ENCODE measurements at places on chromosomes 12 and 14.

DNA sequence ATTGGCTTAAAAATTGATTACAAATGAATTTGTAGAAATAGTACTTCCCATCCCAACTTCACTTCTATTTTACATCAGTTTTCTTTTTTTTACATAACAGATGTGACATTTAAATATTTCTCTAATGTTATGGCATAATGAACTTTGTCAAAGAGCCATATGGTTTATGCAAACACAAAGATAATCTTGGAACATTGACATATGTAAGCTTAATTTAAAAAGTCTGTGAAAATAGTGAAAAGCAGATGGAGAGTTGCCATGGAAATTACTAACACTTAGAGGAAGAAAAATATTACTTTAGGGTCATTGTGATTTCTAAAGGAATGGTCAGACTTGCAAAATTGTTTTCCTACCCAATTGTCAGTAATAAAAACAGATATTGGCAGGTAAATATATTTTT, 232.4 kb downstream of the AEBP2 start:
- DNase-seq = no peak

DNA sequence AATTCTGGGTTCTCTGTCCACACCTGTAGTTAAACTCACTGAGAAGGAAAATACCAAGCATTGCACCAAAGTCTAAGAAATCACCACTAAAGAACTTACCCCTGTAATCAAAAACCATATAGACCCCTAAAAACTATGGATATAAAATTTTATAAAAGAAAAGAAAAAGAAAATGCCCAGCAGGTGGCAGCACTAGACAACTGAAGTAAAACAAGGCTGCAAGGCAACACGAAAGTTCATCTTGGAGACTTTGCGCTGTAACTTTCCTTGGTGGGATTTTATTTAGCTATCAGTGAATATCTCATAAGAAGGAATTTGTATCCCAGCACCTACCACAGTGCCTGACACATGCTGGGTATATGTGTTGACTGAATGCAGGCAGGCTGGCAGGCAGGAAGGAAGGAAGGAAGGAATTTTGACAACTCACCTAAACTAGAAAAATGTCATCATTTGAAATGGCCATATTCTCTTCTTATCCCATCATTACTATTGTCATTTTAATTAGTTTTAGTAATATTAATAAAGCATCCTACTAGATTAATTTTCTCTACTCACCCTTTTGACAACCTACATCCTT, 68.2 kb upstream of the ETV6 start:
- DNase-seq = peak; percentile 12

DNA sequence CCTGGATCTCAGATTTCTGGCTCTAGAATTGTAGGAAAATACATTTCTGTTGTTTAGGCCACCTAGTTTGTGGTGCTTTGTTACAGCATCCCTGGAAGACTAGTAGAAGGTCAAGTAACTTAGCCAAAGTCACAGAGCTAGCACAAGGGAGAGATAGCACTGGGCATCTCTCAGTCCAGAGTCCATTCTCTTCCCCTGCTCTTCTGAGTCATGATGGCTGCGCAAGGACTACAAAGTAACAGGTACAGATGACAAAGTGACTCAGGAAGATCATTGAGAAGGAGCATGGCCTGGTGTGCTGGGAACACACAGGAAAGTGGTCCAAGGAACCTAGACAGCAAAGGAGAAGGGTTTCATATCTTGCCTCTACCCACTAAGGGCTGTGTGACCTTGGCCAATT, 19.3 kb downstream of the SLC17A8 start:
- DNase-seq = no peak

DNA sequence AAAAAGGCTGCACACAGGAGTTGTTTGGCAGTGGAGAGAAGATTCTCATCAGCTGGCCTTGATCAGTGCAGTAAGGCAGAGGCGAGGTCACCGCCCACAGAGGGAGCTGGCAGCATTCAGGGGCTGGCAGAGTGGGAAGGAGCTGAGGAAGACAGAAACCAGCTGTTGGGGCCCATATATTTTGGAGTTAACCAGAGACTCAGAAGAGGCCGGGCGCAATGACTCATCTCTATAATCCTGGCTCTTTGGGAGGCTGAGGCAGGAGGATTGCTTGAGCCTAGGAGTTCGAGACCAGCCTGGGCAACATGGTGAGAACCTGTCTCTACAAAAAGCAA, 17.7 kb downstream of the SMCO2 start:
- DNase-seq = no peak

GRCh38 chr12:116209503-116209902, 68.0 kb downstream of the MED13L start:
- DNase-seq = no peak

DNA sequence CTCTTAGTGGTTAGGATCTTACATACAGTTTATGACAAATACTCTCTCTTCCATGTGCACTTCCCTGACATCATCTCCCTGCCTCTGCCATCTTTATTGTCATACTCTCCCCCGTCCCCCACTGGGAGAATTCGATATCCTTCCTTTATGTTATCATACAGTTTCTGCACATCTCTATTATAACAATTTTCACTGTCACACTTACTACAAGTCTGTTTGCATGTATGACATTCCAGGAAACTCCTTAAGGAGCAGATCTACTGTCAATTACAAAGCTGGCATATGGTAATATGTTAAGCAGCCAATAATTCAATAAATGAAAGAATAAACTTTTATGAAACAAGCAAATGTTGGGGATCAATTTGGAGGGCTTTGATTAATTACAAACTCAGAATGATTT, 91.1 kb downstream of the KCNH5 start:
- DNase-seq = no peak

GRCh38 chr12:4088451-4088850, 185.1 kb upstream of the CCND2 start:
- DNase-seq = no peak

DNA sequence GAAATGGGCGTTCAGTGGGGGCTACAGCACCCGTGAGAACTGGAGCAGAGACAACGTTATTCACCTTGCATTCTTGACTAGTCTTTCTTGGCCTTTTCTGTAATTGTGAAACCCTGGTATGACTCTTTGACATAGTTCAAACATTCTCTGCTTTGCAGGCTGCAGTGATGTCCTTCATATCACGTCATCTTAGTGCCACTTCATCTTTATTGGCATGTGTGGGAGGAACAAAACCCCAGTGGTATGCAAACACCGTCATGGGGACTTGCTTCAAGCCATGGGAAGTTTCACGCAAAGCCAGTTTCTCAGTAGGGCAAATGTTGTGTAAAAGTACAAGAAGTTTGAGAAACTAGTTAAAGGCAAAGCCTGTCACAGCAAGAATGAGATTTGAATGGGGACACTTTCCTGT, 20.2 kb upstream of the DUSP16 start:
- DNase-seq = no peak

DNA sequence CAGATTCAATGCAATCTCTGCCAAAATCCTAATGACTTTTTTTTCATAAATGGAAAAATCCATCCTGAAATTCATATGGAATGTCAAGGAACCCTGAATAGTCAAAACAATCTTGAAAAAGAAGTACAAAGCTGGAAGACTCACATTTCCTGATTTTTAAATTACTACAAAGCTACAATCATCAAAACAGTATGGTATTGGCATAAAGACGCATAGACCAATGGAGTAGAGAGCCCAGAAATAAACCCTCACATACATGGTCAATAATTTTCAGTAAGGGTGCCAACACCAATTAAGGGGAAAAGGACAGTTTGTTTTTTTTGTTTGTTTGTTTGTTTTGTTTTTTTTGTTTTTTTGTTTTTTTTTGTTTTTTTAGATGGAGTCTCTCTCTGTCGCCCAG, 4.6 kb upstream of the RD3L start:
- no peak for DNase-seq

DNA sequence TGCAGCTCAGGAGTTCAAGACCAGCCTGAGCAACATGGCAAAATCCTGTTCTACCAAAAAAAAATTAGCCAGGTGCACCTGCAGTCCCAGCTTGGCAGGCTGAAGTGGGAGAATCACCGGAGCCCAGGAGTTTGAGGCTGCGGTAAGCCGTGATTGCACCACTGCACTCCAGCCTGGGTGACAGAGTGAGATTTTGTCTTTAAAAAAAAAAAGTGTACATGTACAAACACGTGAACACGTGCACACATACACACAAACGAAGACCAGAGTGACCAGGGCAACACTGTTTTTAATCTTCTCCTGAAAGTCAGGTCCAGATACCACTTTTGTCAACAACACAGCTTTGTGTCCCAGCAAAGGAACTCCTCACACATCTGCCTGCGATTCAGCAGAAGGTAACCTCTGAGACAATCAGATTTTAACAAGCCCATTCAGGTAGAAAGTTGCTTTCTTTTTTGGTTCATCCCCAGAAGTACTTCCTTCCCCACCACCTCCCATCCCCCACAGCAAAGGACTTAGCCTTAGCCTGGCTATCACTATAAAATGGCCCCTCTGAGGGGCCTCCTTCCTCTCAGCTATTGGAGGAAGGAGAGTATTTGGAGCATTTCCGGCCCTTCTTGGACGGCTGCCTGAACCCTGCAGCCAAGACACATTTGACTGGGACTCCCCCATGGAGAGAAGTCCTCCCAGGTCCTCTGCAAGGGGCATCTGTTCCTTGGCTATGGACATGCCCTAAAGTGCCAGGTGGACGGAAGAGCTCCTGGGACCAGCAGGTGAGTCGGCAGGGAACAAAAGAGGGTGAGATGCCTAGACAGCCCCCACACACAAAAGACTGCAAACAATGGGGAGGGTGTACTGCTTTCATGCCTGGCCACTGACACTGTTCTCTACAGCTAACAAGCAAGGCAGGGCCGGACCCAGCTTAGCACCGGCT, 9.8 kb downstream of the CTDSP2 start:
- no peak for DNase-seq

GRCh38 chr12:7346551-7347225, 42.8 kb downstream of the ACSM4 start:
- DNase-seq = no peak

- no peak for DNase-seq
These were observed 190.1 kb downstream of the SLC41A2 start for GRCh38 chr12:104768033-104768432.

GRCh38 chr12:96000858-96001257, 4.7 kb upstream of the HAL start:
- no peak for DNase-seq

GRCh38 chr14:68607081-68607866, 185.6 kb downstream of the ZFP36L1 start:
- DNase-seq = no peak

DNA sequence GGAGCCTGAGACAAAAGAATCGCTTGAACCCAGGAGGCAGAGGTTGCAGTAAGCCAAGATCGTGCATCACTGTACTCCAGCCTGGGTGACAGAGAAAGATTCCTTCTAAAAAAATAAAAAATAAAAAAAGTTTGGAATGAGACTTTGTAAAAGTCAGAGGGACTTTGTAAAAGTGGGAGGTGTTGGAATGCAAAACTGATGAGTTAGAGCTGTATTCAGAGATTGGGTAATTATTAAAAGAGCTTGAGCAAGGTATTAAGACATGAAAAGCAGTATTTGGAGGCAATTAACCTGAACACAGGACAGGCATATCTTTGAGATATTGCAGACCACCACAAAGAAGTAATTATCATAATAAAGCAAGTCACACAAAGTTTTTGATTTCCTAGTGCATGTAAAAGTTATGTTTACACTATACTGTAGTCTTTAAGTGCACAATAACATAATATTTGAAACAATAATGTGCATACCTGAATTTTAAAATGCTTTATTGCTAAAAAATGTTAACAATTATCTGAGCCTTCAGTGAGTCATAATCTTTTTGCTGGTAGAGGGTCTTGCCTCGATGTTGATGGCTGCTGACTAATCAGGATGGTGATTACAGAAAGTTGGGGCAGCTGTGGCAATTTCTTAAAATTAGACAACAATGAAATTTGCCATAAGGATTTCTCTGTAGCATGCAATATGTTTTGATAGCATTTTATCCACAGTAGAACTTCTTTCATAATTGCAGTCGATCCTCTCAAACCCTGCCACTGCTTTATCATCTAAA, 33.1 kb downstream of the PHLDA1 start:
- no peak for DNase-seq

DNA sequence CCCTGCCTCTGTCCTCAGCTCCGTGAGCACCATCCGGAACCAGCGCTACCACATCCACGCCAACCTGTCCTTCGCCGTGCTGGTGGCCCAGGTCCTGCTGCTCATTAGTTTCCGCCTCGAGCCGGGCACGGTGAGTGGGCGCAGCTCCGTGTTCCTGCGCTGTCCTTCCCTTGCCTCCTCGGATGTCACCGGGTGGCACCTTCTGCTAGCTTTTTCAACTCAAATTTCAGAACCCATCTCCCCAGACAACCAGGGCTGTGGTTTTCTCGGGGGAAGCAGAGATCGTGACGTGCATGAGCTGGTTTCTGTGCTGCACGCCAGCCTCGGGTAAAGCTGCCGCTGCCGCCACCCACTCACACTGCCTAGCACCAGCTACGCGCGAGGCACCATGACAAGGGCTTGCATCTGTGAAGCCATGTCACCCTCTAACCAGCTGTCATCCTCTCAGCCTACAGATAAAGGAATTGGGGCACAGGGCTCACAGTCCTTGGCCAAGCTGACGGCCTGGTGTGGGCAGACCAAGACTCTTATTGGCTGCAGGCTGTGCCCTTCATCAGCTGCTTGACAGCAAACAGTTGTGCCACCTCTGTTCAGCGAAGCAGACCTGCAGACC, 152.1 kb downstream of the ADGRD1 start:
- no peak for DNase-seq

- DNase-seq = no peak
These were observed 21.4 kb upstream of the VSX2 start for GRCh38 chr14:74217672-74218448.
